ENCODE measurements at places on chromosomes 11 and 22.

DNA sequence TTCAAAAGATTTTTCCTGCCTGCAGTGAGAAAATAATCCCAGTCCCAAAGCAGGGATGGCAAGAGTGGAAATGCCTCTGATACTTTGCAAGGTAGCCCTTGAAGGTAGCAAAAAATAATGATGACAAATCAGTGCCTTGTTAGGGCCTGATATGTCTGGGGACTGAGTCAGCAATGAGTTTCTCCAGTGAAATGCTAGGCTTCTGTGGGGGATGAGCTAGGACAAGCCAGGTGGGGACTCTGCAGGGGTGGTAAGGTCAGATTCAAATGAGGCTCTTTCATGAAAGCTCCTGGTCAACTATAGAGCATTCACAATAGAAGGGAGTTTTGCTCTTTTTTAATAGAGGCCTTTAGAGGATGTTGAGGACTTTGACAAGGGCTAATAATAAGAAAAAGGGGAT is 77.7 kb downstream of the ME3 start:
- DNase-seq = no peak

- DNase-seq = no peak
Observed at GRCh38 chr11:126663749-126664592, 308.5 kb downstream of the ST3GAL4 start.

DNA sequence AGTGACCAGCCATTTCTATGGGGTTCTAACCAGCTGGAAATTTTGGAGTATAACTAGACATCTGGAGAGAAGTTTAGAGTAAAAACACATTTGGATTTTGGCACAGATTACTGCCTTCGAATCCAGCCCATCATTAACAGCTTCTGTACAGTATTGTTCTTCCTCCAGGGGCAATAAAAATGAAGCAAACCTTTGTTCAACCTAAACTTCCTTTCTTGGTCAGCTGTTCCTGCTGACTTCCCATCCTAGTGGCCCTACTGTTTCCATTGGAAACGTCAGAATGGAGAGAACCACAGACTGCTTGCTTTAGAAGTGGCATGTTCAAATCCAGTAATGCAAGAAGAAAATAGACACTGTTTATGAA is 203.7 kb upstream of the MTMR2 start:
- DNase-seq = no peak

DNA sequence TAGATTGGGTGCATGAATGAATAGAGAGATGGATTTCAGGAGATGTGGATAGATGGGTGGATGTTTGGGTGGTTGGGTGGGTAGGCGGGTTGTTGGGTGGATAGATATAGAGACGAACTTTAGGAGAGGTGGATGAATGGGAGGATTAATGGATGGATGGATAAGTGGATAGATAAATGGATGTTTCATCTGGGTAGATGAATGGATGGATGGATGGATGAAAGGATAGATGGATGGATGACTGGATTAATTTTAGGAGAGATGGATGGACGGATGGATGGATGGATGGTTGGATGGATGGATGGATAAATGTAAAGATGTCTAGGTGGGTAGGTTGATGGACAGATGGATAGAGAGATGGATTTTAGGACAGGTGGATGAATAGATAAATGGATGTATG is 511.3 kb downstream of the MIAT start:
- no peak for DNase-seq

DNA sequence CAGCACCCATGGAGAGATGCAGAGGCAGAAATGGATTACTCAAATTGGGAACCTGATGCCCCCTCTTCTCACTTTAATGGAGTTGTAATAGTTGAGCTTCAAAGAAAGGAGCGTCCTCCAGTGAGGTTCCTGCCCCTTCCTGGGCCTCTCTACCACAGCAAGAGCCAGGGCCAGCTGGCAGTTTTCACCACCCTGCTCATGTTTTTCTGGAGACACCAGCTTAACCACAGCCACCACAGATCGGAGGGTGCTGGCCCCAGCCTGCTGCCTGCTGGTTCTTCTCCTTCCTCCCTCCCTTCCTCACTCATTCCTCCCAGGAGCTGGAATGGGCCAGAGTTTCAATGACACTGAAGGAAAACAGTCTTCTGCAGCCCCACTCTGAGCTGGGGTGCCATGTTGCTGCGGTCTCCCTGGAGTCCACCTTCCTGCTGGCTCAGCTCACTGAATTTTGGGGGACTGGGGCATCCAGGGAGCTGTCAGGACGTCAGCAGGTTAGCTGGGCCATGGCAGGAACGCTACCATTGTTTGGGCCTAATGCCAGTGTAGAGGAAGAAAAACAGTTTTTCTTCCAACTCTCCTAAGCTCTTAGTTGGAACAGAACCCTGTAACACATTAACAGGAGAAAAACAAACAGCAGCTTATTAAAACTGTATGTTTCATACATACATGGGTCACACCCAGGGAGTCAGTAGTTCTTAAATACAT is 57.7 kb downstream of the TRAF6 start:
- peak; percentile 8 for DNase-seq

GRCh38 chr22:23689414-23689813 is 1.4 kb upstream of the RGL4 start:
- no peak for DNase-seq

- DNase-seq = peak; percentile 16
Observed at GRCh38 chr11:35276396-35277145, 137.6 kb downstream of the CD44 start.

- DNase-seq = no peak
Observed at GRCh38 chr11:60890696-60891095, 15.7 kb downstream of the PRPF19 start.

DNA sequence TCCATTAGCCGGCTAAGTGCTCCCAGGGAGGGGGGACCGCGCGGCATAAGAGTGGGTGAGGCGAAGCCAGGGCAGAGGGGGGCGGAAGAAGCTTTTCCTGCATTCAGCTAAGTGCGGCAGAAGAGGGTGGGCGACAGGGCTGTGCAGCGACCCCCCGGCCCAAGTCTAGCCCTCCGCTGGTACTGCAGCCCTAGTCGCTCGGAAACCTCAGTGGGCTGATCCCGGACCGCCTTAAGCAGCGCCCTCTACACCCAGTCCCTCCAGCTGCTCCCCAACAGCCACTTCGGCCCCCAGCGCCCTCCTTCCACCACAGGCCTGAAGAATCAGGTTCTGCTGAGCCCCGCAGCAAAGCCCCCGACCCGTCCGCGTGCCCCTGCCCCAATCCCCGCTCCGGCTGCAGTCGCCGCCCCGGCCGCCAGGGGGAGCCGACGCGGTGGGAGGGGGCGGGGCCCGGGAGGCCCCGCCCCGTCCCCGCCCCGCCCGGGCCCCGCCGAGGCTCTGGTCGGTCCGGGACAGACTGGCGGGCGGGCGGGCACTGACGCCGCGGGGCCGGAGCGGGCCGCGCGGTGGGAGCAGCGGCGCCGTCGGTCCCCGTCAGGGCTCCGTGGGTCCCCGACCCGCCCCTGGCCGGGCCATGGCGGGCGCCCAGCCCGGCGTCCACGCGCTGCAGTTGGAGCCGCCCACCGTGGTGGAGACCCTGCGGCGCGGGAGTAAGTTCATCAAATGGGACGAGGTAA is at the start of gene PLCB3:
TSS of gene PLCB3 (plus strand) at position 515 of the 737 bp plus-strand sequence. CDS start at position 635, 120 bp downstream.
- peak; percentile 47 for DNase-seq

GRCh38 chr22:21020802-21021429 is 6.0 kb downstream of the P2RX6 start:
- DNase-seq = no peak

- no peak for DNase-seq
Observed at GRCh38 chr11:65448418-65449105, 26.0 kb downstream of the NEAT1 start.

GRCh38 chr11:76700177-76701100 is 29.9 kb upstream of the LRRC32 start:
- DNase-seq = no peak

Measured in central memory CD4-positive, alpha-beta T cell (primary cell).